Upper lobe of left lung (tissue), 6 donors: ENCODE measurements at places on chromosomes 3 and 15.

DNA sequence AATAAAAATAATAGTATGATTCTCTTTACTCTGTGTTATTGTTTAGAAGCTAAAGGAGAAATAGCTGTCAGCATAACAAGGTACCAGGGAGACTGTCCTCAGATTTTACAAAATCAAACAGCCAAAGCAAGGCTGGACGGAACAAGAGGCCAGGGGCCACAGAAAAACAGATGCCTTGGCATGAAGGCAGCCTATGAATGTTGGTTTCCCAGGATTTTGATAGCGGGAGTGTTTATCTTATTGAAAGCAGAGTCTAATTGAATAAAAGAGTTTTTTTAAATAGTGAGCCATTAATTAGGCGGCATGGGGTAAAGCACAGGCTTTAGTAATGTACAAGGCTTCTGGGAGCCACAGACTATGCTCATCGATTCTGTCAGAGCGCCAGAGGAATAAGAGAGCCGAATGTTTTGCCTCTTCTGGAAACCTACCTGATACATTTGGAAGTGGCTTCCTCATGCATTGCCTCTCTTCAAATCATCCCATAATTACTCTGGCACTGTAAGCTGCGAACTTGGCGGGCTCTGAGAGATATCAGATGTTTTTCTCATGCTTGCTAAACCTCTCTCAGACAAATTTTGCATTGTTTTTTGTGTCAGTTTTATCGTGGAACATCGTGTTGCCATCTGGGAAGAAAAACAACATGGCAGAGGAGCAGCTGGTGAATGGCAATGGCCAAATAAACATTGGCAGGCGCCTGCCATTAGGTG lies 30.4 kb upstream of the TMCO5A start:
- DNase-seq: no peak

- DNase-seq: no peak
Measured at GRCh38 chr3:37545479-37545878, 316.2 kb upstream of the CTDSPL start.

- peak; percentile 96 for DNase-seq
Measured at GRCh38 chr15:89647191-89647851, 7.9 kb downstream of the KIF7 start.

DNA sequence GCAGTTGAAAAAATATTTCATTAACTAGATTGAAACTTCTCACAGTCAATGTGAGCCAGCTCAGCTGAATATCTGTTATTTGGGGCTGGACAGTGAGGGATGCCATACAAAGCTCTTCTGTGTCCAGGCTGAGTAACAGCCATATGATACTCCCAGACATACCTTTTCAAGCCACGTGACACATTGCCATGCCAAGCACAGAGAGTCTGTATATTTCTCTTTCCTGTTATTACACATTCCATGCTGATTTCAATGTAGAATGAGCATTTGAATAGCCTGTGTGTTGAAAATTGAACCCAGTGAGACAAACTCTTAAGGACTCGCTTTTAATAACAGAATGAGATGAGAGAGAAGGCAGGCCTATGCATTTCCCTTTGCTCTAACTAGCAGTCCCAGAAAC lies 334.7 kb upstream of the RASGRP1 start:
- no peak for DNase-seq

DNA sequence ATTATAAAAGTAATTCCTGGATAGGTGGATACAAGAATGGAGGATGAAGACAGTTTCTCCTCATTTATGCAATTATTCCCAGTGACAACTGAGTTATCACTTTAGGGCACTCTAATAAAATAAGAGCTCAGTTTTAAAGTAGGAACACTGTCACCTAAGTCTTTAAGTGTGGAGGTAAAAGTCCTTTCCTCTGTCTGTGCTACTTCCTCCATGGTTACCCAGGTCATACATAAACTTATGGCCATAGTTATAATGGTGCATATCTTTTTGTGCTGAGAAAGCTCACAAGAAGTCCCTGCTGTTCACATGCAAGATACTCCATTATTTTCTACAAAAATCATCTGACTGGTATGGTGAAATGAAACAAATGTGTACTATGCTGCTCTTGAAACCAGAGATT lies 1093.6 kb downstream of the IGSF11 start:
- DNase-seq: no peak

GRCh38 chr3:22568285-22568684 lies 634.8 kb upstream of the UBE2E2 start:
- DNase-seq: no peak

- DNase-seq: no peak
Measured at GRCh38 chr3:31129241-31129640, 234.8 kb upstream of the GADL1 start.

DNA sequence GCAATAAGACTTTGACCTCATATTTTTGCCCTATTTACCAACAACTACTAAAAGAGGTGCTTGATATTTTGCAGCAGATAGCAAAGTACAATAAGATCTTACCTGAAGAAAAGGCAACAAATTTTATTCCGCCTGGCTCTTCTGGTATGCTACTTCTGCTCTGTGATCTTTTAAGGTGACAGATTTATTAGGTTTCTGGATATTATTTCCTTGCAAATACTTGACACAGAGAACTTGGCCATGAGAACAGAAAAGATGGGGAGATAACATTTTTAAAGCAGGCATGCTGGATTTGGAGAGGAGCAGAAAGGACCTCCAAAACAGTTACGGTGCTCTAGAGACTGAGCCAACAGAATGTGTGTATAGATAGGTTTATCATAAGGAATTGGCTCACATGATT lies 86.7 kb upstream of the RNF7 start:
- no peak for DNase-seq

DNA sequence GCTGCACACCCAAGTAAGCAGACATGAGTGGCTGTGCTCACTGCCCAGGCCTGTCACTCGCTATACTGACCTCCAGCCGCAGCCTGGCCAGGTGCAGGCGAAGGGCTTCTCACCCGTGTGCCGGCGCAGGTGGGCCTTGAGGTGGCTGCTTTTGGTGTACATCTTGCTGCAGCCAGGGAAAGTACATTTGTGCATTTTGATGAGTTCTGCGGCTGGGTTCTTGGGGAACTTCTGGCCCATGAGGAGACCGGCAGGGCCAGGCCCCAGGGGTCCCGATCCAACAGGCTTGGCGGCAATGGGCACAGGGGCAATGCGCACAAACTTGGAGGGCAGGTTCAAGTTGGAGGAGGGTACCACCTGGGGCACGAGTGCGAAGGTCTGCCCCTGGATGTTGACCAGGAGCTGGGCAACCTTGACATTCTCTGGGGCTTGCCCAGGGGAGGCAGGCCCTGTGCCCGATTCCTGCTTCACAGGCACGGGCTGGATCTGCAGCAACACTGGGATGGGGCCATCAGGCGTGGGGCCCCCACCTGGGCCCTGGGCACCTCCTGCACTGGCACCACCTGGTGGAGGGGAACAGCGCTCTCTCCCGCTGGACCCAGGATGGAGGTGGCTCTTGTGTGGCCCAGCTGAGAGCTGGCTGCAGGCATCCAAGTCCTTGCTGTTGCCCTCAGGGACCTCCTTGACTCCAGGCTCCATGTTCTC lies 5.3 kb downstream of the KLF15 start:
- peak; percentile 58 for DNase-seq

DNA sequence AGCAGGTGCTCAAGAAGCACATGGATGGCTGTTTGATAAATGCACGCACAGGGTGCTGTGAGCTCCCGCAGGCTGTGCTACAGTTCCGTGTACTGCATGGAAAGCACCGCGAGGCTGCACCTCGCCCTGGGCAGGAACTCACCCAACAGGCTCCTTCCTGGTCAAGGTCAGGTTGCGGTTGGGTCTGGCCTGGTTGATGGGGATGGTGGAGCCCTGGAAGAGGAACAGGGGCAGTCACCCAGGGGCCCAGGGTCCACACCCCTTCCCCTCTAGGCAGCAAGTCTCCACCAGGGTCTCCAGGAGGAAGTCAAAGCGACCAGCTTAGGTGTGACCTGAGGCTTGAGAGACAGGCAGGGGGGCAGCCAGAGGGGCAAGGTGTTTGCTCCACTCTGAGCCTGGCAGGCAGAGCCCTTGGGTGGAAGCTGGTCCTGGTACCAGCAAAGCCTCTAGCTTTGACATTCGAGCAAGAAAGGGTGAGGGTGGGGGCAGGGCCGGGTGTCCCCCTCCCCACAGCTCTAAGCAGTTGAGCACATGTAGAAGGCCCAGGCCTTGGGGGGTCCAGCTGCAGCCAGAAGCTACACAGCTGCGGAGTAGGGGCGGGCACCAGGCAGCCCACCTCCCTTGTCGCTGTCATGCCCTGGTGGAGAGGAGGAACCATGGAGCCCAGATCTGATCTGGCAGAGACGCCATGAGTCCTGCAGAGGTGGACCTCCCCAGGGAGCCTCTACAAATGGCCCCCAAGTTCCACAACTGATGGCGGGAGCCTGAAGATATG lies 46.3 kb upstream of the SLC41A3 start:
- DNase-seq: peak; percentile 23

DNA sequence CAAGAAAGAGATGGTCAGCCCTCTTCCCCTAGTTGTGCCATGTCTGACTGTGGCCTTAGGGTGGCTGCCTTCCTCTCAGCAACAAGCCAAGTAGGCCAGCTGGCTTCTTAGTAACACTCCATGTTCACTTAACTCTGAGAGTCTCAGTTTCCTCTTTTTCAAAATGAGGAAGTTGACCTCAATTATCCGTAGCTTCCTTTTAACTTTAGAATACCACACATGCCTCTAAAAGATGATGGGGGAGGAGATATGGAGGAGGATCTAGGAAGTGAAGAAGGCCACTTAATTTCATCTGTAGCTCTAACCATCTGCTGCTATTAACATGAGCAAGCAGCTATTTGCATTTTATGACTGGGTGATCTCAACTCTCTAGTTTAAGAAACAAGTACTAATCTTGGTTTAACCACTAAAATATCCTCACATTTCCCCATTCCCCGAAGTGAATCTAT lies 32.9 kb downstream of the CD200R1L start:
- peak; percentile 42 for DNase-seq

DNA sequence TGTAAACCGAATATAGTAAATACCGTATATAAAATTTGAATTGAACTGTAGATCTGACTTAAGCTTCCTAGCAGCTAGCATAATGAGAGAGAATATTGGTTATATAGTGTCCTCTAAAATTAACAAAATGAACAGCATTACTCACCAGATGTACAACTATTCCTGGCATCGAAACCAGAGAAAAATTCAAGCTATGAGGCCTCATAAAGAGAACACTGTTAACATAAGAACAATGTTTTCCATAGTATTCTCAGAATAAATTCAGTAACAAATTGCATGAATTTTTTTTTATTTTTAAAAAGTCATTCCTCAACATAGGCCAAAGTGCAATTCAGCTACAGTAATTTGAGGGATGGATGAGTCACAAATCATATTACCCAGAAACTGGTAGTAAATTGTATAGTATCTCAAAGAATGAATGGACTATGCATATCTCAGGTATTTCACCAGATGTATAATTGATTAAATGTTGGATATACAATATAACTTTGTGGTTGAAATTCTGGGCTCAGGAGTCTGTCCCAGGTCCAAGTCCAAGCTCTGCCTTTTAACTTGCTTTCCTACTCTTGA lies 5.0 kb downstream of the TMEM207 start:
- no peak for DNase-seq

DNA sequence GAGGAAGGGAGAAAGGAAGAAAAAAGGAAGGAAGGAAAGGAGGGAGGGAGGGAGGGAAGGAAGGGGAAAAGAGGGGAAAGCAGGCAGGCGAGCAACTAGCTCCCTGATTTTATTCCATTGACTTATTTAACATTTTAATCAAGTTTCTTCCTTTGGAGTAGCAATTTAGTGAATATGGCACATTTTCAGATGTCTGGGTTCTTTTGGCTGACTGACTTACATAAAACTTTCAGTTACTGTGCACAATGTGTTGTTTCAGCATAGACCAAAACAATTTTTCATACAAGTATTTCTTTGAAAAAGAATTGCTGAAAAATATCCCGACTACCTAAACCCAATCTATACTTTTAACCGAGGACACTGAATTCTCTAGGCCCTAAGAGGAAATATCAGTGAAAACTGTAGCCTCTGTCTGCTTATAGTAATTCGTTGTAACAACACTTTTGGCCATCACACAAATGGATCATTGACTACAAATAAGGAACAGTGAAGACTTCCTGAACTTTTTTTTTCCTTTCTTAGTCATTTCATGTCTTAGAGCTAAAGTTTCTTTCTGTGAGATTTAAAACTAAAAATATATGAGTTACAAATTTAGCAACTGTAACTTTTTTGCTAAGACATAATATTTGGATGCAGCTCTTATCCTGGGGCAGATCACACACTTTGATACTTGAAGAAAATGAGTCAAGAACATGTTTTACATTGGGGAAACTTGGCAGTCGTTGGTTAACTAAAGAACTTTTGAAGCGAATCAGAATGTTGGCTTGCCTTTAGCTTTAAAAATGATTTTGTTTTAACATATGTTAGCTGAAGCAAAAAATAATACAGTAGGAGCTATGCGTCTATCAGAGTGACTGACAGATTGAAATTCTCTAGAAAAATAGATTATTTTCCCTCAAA lies 79.6 kb downstream of the SOX2 start:
- no peak for DNase-seq

DNA sequence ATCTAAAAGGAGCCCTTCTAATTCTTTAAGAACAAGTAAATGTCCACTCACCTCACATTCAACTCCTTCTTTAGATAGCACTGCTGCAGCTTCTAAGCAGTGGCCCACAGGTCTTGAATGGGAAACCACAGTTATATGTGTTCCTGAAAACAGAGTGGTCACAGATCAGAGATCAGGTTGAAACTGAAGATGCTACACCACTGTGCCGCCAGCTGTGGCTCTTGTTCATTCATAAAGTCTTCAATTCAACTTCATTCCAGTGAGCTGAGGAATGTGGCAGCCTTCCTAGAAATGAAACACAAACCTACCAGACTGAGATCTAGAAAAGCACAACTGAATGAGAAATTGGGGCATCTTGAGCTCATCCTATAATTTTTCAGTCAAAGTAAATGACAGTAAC lies 4.0 kb downstream of the PDHB start:
- DNase-seq: no peak
